ENCODE measurements at places on chromosomes 7 and 10. TPM values are rescaled to one million over a fixed set of nuclear protein-coding genes. Genes with fewer than 3 reads are reported as not detected.

The TMEM236 gene
- total RNA-seq: 1.2 TPM

The POLR2J gene
- 12.5 TPM for total RNA-seq

The STEAP2 gene
- 31.4 TPM for total RNA-seq

The EN2 gene
- not detected for total RNA-seq

The PLXDC2 gene
- total RNA-seq: 72.7 TPM

The SLC13A1 gene
- total RNA-seq: not detected

The GIMAP6 gene
- 29.5 TPM for total RNA-seq

The TAS2R3 gene
- total RNA-seq: 7.5 TPM

GRCh38 chr7:36601601-36602000 is 122.7 kb downstream of the AOAH start:
- no peak for DNase-seq

- DNase-seq: no peak
These were observed 16.8 kb downstream of the IL2RA start for GRCh38 chr10:6045314-6045848.

- DNase-seq: no peak
These were observed 61.0 kb downstream of the CREB3L2 start for GRCh38 chr7:137940656-137941518.

DNA sequence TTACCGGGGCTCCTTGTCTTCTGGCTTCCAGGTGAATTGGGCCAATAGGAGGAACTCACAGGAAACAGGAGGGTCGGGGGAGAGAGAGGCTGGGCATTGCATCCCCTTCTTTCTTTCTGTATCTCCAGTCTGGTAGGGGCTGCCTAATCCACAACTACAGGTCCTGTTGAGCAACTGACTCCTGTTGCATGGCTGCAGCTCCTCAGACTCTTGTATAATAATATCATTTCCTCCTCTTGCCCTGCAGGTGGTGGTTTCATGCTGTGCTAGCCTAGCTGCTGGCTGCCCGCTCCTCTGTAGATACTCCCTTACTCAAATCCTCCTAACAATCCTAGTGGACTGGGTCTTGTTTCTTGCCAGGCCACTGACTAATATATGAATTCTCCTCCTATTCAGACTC is 276.5 kb upstream of the SMIM30 start:
- DNase-seq: no peak

GRCh38 chr10:60029475-60029874 is 123.1 kb upstream of the CCDC6 start:
- DNase-seq: no peak

DNA sequence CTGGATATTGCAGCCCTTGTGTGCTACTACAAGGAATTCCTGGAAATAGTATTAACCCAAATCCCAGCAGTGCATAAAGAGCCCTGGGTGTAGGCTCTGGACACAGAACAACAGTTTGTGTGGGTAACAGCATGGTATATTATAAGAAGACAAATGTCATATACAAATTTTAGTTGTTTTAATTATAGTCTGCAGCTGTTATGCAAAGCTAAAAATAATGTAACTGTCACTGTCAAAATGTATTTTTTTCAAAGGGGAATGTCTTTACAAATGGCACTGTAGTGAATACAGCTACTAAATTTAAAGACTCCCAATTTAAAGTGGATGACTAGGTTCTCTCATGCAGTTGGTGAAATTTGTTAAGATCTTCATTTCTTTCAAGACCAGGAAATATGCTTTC is 339.0 kb downstream of the GPR37 start:
- DNase-seq: no peak

DNA sequence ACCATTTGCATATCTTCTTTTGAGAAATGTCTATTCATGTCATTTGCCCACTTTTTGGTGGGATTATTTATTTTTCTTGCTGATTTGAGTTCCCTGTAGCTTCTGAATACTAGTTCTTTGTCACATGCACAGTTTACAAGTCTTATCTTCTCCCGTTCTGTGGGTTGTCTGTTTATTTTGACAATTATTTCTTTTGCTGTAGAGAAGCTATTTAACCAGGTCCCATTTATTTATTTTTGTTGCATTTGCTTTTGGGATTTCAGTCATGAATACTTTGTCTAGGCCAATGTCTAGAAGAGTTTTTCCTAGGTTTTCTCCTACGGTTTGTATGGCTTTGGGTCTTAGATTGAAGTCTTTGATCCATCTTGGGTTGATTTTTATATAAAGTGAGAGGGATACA is 32.9 kb downstream of the GPR22 start:
- no peak for DNase-seq

GRCh38 chr7:81574723-81575326 is 195.0 kb downstream of the HGF start:
- DNase-seq: no peak

DNA sequence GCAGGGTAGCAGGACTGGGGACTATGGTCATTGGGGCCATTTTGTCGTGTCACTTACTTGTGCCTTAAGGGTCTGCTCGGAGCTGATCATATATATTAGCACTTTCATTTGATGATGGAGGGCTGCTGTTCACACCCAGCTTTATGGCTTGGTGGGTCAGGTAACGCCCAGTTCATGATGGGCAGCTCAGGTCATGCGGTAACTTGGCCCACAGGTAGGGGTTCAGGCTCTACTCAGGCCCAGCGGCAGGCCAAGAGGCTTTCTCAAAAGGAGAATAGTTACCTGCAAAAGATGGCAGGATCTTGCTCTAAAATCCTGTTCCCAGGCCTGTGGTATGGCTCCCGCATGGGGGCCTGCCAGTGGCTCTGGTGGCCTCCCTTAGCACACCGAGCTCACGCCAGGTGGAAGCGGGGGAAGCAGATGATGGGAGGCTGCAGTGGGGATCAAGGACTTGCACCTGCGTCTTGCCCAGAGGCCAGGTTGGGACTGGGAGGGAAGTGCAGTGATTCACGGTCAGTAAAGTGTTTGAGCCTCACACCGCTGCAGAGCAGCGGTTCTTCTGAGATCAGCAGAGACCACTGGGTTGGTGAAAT is 109.5 kb downstream of the ADCY1 start:
- DNase-seq: no peak

DNA sequence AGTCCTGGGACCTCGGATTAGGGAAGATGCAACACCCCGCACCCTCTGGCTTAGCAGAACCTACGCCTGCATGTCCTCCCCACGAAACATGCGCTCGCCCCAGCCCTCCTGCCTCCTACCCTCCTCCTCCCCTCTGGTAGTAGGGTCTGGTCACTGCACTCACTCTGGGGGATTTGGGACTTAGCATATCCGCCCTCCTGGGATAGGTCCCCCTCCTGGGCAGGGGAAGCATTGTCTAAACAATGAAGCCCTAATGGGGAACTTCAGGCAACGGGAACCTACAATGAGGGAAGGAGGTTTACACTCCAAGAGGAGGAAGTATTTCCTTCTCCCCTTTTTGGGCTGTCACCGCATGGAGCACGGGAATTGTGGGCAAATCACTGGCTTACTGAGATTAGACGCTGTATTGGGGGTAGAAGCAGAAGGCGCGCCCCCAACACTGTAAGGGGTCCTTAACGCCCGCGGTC is 892 bp downstream of the CRHR2 start:
- DNase-seq: no peak

GRCh38 chr7:143296686-143297085 is 8.5 kb downstream of the CASP2 start:
- no peak for DNase-seq

DNA sequence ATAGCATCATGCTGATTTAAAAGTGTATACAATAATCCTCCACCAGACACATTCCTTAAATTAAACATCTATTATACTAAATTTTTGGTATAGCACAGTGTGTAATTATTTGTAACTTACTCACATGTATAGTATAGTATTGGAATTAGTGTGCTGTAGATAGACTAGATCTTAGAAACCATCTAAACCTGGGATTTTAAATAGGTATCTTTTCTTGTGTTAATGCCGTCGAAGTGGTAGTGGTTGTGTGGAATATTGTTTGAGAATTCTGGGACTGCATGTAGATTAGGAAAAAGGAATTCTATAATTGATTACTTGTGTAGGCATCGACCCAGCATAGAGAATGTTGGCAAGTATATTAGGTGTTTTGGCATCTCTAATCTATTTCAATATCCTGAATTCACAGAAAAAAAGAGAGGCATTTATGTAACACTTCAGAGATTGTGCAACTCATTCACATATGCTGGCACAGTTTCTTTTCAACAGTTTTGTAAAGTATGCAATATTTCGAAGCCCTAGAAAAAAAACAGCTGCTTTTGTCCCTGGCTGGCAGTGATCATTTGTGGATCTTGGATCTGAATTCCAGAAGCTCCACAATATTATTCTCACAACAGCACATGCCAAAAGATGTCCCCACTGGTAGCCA is 145.5 kb upstream of the AGR3 start:
- no peak for DNase-seq

- DNase-seq: no peak
These were observed 39.8 kb downstream of the CDC123 start for GRCh38 chr10:12235796-12236195.

DNA sequence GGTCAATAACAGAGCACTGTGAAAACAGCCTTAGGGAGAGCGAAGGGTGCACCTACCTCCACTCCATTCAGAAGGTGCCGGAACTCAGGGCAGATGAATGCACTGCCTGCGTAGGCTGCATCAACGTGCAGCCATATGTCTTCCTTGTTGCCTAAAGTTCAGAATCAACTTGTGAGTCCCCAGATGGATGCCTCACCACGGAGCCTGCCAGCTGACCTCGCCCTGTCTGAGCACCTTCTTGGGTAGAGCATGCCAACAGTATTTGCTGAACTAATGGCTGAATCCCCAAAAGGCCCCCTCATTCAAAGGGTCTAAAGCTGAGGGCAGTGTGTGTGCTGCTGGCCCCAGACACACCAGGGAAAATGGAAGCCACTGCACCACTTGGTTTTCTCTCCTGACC is 48.9 kb upstream of the FIGNL1 start:
- DNase-seq: no peak

DNA sequence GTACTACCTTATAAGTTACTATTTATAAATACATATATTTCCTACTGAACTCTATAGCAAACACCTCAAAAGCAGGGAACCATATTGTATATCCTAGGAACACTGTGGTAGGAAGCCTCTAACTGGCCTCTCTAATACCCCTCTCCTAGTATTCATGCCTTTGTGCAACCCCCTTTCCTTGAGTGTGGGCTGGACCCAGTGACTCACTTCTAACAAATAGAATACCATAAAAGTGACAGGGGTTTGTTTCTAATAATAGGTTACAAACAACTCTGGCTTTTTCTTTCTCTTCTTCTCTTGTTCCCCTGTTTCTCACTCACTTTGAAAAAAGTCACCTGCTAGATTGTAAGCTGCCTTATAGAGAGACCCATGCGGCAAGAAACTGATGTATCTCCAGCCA is 51.6 kb upstream of the MACC1 start:
- no peak for DNase-seq

DNA sequence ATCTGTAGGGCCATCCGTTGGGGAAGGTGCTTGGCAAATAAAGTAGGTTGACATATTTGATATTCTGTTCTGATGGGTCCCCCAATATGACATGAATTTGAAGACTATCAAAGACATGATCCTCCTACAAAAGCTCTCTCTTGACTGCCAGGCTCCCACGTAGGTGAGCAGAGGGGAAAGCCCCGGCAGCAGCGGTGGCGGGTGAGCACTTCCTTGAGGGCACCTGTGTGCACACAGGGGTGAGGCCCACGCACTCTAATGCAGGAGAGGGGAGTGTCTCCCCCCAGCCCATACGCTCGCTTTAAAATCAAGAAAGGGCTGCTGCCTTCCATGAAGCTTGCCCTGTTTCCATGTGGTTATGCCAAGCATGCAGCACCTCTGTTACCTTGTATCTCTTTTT is 100.4 kb downstream of the TAX1BP1 start:
- DNase-seq: no peak

DNA sequence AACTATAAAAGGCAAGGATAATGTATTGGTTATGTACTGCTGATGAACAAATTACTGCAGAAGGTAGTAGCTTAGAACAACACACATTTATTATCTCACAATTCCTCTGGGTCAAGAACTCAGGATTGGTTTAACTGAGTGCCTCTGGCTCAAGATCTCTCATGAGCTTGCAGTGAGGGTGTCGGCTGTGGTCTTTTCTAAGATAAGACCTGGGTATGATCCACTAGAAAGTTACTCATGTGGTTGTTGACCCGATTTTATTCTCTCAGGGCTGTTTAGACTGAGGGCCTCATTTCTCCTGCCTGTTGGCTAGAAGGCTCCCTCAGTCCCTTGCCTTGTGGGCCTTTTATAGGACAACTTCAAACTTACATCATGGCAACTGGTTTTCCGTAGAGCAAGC is 86.7 kb downstream of the VWDE start:
- DNase-seq: no peak

GRCh38 chr10:85902051-85902450 is 464.5 kb downstream of the GRID1 start:
- DNase-seq: no peak

Measured in urinary bladder (tissue), 4 donors.